Activated T-cell treated with anti-CD3 and anti-CD28 coated beads, Interleukin-2, amount 50 U/mL, for 24 hours (primary cell): ENCODE measurements at places on chromosomes 1 and 21.

DNA sequence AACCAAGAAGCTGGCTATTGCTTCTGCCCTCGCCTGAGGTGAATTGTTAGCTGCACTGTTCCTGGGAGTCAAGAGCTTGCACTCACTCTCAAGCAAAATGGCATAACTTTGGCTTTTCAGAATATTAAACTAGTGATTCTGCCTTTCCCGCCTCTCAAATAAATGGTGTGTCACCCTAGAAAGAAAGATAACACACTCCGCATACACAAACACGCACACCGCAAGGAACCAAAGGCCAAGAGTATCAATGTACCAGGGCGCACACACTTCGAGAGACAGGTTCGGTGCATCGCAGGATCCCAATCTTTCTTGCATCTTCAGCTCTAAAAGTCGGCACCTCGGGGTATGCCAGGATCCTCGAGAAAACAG is 470 bp upstream of the RTCA start:
- DNase-seq, result no peak

- no peak for DNase-seq
These were observed 12.5 kb downstream of the NVL start for GRCh38 chr1:224317383-224318045.

- no peak for DNase-seq
These were observed 26.2 kb downstream of the PRDM15 start for GRCh38 chr21:41852929-41853320.

- DNase-seq, result no peak
These were observed 13.4 kb downstream of the C1orf174 start for GRCh38 chr1:3886691-3887090.

DNA sequence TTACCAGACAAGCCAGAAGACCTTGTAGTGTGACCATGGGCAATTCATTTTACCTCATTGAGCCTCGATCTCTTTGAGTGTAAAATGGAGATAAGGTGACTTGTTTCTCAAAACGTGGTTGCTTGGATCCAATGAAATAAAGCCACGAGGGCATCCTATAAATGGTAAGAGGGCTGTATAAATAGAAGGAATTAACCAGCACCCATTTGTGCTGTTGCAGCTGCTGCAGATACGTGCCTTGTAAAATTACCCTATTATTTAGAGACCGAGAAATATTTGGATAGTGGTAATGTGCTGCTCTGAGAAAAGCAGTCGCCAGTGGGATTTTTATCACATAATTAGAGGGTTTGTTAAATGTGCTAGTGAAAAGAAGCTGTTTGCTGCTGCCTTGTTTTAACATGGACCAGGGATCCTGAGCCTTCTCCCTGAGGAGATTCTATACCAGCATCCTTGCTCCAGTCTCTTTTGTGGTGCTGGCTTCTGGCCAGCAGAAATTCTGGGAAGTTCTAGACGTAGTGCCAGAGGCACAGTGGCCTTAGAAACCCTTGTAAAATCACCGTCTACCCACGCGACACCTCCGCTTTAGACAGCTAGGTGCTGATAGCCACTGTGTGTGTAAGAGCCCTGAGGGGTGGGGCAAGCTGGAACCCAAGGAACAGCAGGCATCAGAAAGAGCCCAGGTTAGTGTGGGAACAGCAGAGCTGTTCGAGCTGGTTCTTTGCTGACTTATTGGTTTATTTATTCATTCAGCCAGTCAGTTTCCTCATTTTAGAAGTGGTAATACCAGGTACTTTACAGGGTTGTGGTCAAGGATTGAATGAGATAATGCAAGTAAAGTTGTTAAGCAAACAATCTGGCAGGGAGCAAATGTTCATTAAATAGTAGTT is 137.5 kb downstream of the NOS1AP start:
- DNase-seq, result no peak

- no peak for DNase-seq
These were observed 147.1 kb upstream of the GRIK3 start for GRCh38 chr1:37181425-37181824.

DNA sequence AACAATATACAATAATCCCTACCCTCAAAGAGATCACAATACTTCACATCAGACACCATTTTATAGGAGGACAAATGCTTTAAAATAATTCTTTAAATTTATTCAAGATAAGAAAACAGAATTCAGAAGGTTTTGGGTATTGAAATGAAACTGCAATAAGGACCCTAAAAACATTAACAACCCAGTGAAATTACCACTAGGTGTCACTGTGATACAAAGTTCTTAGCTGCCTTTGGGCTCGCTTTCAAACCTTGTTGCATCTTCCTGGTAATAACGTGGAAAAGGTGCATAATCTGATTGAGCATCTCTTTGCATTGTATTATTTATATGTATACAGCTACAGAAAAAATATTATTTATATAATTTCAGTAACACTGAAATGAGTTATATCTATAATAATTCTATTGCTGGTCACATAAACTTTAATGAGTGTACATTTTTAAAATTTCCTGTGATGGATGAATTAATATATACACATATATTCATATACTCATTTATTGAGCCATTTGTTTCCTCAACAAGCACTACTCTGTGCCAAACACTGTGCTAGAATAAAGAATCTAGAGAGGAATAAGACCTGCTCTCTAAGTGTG is 185.2 kb downstream of the FAF1 start:
- no peak for DNase-seq

DNA sequence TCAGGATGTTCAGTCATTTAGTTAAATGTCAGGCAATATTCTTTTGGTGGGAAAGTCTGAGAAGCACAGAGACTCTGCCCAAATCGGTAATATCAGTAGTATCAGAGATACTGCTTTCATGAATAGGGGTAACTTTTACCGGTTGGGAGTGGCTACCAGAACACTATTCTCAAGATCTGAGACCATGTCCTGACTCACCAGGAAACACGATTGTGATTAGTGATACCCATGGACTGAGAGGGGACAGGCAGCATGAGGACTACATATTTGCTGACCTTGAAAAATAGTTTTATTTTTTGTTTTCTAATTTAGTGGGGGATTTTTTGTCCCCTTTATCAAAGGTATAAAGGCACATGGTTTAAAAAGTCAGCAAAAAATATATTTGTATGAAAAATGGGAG is 76.0 kb upstream of the NEK2 start:
- no peak for DNase-seq

DNA sequence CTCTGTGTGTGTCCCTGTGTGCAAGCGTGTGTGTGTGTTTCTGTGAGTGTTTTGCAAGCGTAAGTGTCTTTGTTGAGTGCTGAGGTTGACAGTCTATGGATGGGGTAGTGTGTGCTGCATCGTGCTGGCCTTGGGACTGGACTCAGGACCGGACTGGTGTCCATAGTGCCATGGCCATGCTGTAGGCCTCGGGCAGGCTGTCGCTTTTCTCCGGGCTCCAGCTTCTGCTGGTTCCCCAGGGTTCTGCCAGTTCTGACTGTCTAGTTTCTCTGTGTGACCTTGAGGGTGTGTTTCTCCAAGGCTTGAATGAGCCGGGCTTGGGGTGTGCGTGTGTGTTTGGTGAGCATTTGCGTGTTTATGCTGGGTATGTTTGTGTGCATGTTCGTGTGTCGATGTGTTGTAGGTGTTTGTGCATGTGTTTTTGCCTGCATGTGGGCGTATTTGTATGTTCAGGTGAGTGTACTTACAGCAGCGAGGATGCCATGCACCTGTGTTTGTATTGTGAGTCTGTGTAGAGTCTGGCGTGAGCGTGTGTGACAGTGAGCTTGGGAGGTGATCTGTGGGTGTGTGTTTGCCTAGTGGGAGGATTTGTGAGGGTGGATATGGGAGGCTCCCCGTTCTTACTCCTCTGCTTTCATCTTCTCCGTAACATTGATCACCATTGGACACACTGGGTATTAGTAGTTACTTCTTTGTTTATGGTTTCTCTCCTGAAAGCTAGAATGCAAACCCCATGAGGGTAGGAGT is 51.7 kb upstream of the POU3F1 start:
- DNase-seq, result no peak

GRCh38 chr1:244350027-244350426 is 101.7 kb downstream of the ADSS2 start:
- no peak for DNase-seq

GRCh38 chr21:42187976-42188653 is 30.8 kb upstream of the ABCG1 start:
- peak; percentile 75 for DNase-seq

DNA sequence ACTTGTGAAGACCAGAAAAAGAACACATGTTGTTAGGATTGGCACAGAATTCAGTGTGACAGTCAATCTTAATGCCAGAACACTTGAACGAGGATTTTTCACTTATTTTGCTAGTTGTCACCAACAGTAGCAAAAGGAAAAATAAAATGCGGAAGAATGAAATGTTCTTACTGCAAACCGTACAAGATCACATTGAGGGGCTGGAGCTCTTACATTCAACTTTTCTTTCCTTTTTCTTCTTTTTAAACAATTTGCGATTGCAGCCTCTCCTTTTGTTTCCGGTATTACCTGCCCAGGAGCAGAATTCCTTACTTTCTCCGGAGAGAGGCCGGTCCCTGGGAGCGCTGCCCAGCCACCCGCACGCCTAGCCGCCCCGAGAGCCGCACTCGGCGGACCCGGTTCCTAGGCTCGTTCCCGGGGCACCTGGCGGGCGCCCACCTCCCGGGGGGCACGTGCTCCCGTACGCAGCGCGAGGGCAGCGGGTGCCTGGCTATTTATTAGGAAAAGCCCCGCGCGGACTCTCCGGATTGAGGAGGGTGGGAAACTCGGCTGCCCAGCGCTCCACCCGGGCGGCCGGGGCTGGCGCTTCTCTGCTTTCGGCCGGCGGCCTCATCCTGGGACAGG is 1.2 kb upstream of the CAMTA1 start:
- DNase-seq, result no peak
